ENCODE measurements at places on chromosomes 1 and 21.

- no peak for DNase-seq
These were observed 627.0 kb upstream of the ZP4 start for GRCh38 chr1:238517711-238518110.

DNA sequence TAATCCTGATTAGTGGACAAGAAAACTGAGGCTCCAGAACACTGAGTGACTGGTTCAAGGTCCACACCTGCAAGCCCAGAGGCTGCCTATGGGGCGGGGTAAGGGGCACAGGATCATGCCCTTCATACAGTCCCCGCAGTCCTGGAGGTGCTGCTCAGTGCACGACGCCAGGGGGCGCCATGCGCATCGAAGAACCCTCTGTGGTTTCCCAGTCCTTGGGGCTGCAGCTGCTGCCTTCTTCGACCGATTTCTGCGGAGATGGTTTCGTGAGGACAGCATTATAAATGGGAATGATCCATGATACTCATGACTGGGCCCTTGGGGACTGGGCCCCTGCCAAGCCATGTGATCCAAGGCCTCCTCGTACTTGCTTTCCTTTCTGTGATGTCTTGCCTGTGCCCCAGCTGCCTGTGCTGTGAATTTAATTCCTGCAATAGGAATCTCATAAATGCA is 37.1 kb upstream of the ARHGEF10L start:
- peak; percentile 72 for DNase-seq

GRCh38 chr1:54959241-54959640 is 21.2 kb upstream of the TMEM61 start:
- no peak for DNase-seq

DNA sequence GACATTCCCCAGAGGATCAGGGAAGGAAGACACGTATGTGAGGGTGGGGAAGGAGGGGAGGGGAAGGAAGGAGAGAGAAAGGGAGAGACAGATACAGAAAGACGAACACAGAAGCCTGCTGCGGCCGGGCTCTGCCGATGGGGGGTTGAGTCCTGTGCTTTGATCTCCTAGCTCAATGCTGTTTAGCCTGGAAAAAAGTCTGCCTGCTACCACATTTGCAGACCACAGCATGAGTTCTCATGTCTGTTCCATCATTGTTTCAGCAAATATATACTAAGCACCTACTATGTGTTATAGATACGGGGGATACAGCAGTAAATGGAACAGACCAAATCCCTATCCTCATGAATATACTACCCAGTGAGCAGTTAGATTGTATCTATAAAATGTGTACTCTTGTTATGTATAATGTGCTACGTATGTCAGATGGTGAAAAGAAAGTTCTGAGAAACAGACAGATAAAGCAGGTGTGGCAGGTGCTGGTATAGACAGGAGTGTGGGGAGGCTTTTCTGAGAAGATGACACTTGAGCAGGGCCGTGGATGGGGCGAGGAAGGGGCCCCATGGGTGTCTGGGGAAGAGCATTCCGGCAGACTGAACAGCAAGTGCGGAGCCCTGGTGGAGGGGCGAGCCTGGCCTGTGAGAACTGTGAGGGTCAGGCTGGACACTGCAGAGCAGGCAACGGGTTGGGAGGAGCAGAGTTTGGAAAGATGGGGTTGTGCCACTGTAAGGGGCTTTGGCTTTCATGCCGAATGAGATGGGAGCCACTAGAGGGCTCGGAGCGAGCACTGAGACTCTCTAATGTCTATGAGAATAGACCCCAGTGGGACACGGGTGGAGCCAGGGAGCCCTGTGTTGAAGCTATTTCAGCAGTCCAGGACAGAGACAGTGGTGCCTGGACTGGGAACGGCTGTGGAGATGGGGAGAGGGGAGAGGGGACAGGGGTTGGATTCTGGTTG is 34.1 kb downstream of the KIAA1614 start:
- no peak for DNase-seq

DNA sequence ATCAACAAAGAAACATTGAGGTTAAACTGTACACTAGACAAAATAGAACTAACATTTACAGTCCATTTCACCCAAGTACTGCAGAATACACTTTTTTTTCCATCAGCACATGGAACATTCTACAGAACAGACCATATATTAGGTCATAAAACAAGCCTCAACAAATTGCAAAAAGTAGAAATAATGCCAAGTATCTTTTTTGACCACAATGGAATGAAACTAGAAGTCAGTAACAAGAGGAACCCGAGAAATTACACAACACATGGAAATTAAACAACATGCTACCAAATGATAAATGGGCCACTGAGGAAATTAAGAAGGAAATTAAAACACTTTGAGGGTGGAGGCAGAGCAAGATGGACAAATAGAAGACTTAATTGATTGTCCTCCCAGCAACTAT is 8.4 kb upstream of the C1orf185 start:
- no peak for DNase-seq

GRCh38 chr1:203669739-203670138 is 43.1 kb downstream of the ATP2B4 start:
- DNase-seq = no peak

- DNase-seq = no peak
These were observed 63.1 kb downstream of the TOR1AIP2 start for GRCh38 chr1:179814546-179814838.

DNA sequence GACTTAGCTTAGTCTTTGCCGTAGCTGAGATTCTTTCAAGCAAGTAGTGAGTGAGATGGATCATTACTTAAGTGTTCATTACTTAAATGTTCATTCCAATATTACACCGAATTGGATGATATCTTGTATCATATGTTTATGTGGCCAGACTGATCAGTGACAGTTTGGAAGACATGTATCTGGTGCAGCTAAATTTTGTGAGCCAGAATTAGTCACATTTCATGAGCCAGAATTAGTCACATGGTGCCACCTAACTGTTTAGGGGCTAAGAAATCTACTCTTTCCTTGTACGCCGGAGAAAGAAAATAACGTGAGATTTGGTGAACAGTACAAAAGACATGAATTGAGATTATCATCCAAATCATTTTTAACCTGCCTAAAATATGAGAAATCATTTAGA is 355.6 kb downstream of the USP25 start:
- no peak for DNase-seq

DNA sequence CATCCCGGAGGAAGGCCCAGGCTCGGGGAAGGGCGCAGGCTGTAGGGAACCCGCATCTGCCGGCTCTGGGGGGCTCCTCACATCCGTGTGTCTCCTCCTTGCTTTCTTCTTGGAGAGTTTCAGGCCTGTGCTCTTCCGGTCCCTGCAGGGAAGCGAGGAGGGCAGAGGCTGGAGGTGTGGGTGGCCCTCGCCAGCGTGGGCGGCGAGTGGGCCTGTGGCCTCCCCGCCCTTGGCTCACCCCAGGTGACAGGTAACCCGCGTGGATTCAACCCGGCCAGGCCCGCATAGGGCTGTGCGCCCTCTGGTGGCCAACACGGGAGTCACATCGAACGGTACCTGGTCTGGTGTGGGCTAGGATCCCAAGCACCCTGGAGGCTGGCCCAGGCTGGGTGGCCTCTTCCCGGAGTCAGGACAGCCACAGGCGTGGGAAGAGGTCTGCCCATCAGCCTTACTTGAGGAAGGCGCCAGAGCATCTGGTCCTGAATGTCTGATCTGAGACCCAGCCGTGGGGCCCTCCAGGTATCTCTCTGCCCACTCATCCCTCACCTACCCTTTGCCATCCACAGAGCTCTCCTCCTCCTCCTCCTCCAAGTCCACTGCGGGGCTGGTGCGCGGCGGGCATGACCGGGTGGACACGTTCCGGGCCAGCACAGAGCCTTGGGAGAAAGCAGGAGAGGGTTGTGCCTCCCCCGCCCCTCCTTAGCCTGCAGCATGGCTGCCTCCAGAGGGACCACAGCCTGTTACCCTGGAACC is 9.6 kb upstream of the TNFRSF25 start:
- DNase-seq = peak; percentile 78

DNA sequence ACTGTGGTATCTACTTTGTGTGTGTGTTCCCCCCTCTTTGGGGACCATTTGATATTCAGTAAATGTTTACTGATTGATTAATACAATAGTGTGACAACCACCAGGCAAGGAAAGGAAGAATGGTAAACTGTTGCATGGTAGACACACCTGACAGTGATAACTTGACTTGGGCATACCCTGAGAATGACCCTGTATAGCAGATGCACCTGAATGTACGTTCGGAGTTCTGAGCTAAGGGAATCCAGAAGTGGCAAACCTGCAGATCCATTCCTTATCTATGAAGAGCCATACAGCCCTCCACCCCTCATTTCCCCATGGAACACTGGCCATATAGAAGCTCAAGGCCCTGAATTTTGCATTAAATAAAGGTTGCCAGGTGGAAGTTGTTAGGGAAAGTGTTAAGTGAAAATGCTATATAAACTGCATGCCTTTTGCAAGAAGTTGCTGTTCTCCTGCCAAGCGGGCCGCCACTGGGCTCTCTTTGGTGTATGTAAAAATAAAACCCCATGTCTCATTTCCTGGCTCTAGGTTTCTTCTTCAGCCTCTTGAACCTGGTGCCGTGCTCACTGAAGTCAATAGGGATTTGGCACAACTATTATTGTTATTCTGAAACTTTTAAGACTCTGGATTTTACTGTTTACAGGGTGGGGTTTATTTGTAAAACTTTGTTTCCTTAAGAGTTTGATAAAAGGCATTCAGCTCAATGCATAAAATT is 32.6 kb upstream of the DENND1B start:
- no peak for DNase-seq

GRCh38 chr1:34681480-34682451 is 73.1 kb upstream of the GJB5 start:
- peak; percentile 62 for DNase-seq

- no peak for DNase-seq
These were observed 80.1 kb downstream of the SPAG17 start for GRCh38 chr1:118104951-118105350.

DNA sequence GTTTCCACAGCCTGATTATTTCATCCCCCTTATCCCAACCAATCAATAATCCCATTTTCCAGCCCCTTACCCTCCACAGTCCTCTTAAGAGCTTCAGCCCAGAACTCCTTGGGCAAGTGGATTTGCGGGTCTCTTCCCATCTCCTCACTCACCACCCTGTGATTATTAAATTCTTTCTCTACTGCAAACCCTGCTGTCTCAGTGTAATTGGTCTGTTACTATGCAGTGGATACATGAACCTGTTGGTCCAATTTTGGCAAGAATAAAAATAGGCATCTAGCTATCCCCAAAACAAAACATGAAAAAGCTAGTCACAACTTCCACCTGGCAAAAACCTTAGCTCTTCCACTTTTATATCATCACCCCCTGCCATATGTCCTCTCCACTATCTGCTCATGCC is 36.2 kb upstream of the TNFSF4 start:
- no peak for DNase-seq

- DNase-seq = no peak
These were observed 95.1 kb downstream of the TAS1R2 start for GRCh38 chr1:18764362-18764761.

- no peak for DNase-seq
These were observed 38.1 kb downstream of the DISP3 start for GRCh38 chr1:11516961-11517635.

- DNase-seq = no peak
These were observed 20.5 kb upstream of the TENT5B start for GRCh38 chr1:27033043-27033746.

DNA sequence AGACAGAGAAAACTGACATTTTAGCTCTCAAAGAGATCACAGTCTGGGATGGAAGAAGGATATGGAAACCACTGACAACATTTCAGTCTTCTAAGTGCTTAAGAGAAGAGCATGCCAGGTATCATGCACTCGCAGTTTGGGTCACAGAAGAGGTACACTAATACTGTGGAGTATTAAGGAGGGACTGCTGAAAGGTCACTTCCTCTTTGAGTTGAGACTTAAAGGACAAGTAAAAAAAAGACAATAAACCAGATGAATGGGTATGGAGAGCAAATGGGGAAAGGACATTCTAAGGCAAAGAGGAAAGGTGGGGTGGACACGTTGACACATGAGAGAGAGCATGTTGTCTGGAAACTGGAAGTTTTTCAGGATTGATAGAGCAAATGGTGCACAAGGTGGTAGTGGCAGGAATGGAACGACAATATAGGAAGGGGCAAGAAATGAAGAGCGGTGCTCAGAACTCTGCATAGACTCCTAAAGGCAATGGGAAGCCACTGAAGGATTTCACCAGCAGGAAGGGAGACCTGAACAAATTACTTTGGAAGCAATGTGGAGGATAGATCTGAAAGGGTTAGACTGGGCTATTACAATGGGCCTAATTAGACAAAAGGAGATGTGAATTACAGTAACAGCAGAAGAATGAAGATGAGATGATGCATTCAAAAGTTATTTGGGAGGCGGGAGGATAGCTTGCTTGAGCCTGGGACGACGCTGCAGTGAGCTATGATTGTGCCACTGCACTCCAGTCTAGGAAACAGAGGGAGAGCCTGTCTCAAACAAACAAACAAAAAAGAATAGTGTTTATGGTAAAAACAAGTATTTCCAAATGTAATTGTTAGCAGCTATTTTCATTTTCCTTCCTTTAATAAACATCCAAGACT is 11.1 kb downstream of the DIPK1A start:
- no peak for DNase-seq

DNA sequence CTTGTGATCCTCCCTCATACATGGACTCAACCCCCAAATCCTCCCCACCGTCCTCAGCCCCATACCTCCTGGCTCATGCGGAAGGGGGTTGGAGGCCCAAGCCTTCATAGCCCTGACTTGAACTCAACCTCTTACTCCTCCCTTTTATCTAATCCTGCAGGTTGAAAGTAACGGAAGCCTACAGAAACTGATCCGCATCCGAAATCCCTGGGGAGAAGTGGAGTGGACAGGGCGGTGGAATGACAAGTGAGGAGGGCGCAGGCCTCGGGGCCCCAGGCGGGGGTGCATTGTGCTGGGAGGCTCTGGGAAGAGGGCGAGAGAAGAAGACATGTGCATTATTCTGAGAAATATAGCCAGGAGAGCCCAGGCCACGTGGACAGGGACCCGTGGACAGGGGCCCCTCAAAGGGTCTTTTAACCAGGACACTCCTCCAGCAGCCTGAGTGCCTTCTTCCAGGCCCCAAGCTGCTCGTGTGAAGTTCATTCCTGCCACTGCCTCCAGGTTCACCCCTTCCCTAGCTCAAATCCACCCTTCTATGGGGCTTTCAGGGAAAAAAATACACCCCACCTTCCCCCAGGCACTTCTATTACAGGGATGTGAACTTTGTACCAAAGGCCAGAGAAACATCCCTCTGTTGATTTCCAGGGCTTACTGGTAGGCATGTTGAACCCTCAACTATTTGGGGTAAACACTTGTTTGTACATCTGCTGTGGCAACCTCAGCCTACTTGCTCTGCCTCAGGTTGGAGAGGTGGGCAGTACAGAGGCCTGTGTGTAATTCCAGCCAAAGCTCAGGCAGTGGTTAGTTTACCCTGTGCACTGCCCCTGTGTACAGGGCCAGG is 38.6 kb downstream of the CAPN2 start:
- DNase-seq = no peak
